ENCODE measurements at places on chromosomes 5 and 9.

DNA sequence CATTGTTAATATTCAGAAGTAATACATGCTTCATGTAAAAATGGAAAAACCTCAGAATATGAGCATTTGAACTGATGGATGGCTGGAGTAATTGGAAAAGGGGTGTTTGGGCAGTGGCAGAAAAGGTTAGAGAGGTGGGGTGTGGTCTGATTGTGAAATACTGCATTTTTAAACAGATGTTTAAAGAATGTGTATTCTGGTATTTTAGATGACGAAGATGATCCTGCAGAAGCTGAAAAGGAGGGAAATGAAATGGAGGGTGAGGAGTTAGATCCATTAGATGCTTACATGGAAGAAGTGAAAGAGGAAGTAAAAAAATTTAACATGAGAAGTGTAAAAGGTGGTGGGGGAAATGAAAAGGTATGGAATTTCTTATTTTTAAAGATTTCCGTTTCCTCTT, 18.8 kb downstream of the DDX46 start:
- no peak for DNase-seq

DNA sequence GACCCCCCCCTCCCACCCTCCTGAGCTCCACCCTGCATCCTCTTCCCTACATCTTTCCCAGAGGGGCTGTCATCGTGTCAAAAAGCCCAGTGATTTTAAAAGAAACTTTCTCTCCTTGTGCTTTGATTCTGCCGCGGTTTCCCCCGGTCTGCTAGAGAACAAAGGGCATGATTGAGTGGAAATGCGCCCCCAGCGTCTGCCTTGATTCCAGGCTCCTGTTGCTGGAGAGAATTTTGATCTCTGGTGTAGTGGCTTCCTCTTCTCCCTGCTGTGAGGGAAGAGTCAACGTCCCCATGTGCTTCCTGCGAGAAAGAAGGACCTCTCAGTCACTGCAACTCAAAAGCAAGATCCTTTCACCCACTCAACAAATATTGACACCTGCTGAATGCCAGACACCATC, 61.9 kb upstream of the RAPGEF1 start:
- DNase-seq = no peak

GRCh38 chr9:2335260-2335659, 286.3 kb upstream of the VLDLR start:
- no peak for DNase-seq

GRCh38 chr9:22469928-22470544, 23.4 kb downstream of the DMRTA1 start:
- DNase-seq = peak; percentile 63

DNA sequence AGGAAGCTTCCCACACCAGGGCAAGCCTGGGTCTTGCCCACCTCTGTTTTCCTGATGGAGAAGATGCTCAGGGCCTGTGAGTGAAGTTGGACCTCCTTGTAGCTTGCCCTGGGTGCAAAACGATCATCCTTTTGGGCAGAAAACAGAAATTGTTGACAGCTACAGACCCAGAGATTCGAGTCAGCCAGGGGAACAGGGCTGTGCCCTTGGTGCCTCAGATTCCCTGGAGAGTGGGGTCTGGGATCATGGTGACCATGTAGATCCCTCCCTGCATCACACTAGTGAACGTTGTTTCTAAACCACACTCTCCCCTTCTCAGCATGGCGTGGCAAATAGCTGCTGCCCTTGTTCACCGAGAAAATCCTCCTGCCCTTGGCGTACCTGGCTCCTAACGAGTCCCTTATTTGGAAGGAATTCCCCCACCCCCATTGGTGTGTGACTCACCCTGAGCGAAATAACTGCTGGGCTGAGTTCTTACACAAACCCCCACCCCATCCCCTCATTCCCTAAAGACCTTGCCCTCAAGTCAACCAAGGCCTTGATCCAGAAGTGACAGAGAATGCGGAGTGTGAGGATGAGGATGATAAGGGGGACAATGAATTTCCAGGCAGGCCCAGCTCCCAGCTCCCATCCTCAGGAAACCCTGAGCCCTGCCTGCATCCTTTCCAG, 1.1 kb upstream of the DCANP1 start:
- no peak for DNase-seq

- DNase-seq = no peak
These were observed 19.8 kb upstream of the KCNV2 start for GRCh38 chr9:2697492-2697891.

DNA sequence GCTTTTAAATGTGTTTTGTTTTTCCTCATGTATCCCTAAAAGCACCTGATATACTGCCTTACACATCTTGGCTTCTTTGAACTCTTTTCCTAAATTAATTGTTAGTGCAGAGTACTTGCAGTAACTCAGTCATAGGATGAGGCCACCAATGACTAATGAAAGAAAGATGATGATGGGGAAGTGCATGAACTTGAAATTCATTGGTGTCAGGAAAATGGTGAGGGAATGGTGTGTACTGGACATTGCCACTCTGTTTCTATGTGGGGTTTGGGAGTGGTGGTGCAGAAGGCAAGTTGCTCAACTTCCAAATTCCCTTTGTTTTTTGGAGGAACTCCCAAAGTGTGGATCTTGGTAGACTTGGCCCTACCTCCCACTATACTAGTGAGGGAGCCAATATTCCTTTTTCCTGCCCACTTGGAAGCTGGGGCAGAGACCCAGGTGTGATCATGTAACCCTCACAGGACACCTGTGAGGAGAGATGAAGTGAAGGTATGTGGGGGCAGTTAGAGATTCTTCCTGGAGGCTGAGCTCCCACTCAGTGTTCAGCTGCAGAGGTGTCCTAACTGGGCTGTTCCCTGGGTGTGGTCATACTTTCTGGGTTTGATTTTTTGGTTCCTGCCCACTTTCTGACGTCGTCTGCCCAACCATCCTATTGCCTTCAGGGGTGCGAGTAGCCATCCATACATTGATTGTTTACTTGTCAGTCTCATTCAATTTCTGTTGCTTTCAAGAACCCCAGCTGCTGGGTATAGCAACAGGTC, 298.5 kb downstream of the MAST4 start:
- DNase-seq = peak; percentile 47

DNA sequence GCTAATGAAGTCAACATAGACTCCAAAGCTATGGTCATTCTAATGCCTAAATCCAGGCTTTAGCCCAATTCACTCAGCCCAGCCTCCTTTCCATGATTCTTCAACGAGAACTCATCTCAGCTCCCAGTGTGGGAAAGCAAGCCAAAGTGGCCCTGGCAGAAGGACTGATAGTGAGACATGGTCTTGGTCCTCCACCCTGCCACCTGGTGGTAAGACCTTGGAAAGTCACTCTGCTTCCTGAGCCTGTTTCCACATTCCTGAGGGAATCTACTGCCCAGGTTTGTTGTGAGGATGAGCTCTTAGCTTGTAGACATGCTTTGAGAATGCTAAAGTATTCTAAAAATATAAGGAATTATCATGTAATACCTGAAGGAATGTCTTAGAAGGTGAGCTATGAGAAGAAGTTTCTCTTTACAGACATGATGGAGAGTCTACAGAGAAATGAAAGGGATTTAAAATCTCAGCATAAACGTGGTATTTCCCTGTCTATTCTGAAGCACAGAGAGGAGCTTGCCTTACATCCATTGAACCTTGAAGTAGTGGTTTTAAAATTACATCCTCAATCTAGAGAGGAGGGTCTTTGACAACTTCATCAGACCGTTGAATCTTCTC, 173.5 kb downstream of the TRIM32 start:
- DNase-seq = peak; percentile 59

GRCh38 chr9:17013010-17013409, 121.8 kb upstream of the CNTLN start:
- no peak for DNase-seq

DNA sequence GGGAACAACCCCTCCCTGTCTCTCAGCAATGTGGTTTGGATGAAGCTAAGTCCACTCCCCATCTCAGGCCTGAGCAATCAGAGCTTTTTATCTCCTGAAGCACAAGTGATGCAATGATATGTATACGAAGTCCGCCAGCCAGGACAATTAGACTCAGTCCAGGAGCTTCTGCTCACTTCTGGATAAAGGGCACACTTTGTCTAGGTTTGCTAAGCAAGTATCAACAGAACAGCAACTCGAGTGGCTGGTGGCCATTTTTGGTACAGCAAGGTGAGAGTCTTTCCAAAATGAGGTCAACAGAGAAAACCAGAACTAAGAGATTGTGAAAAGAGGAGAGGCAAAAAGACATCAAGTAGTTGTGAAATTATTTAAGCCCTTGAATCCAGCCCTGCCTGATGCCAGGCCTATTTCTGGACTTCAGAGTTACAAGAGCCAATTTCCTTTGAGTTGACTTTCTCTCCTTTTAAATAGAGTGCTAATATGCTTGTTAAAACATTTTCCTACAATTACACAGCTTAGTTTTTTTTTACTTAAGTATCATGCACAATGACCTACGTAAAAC, 8.2 kb downstream of the NDUFA8 start:
- DNase-seq = no peak

- peak; percentile 96 for DNase-seq
These were observed 35.2 kb downstream of the MARVELD2 start for GRCh38 chr5:69450116-69450515.

GRCh38 chr5:149723374-149723773, 6.7 kb upstream of the PPARGC1B start:
- DNase-seq = no peak

DNA sequence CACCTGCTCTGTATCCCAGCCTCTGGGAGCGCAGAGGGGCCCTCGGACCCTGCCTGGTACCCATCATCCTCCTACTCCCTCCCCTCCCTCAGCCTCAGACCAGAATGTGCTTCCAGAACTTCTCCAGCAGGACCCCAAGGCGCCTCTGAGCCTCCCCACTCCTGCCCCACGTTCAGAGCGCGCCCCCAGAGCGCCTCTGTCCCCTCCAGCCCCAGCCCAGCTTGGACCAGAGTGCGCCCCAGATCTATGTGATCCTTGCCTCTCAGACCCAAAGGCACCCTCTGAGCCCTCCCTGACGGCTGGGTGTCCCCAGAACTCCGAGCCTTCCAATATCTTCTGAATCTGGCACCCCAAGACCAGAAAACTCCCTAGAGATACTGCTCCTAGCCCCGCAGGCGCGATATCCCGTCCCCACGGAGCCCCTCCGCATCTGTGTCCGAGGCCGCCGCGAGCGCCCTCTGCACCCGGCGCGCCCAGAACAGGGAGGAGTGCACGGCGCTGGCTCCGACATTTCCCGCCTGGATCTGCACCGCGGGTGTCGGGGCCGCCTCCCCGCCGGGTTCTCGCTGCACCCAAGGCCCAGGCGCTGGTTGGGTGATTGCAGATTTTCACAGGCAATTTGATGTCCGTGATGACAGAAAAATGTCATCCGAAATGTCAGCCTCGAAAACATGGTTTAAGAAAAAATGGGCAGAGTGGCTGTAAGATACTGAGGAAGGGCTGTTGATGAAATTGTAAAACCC, 522 bp downstream of the BHMT start:
- DNase-seq = no peak

GRCh38 chr5:111495159-111495558, 17.2 kb downstream of the STARD4 start:
- DNase-seq = no peak

- DNase-seq = no peak
These were observed 421.7 kb downstream of the AGTPBP1 start for GRCh38 chr9:85319936-85320656.

- DNase-seq = no peak
These were observed 32.3 kb downstream of the ARPC5L start for GRCh38 chr9:124894035-124894740.

GRCh38 chr9:137031904-137032640, at the start of gene FUT7:
Gene FUT7 (minus strand): TSS chr9:137032088. CDS start chr9:137031991, 97 bp downstream.
- no peak for DNase-seq

GRCh38 chr5:17235731-17236330, 18.4 kb downstream of the BASP1 start:
- DNase-seq = peak; percentile 37

DNA sequence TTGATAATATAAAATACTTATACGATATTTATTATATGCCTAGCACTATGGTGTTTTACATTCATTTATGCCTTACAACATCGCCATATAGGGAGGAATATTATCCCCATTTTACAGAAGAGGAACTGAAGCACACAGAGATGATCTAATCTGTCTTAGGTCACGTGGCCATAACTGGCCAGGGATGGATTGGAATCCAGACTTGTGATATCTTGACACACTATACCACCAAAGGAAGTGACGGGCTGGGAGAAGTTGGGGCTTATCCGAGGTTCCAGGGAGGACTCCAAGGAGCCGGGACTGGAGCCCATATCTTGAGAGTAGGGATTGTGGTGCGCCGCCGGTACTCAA, 129.8 kb downstream of the TMEM174 start:
- no peak for DNase-seq

GRCh38 chr9:14066831-14067230, 247.1 kb downstream of the NFIB start:
- no peak for DNase-seq

DNA sequence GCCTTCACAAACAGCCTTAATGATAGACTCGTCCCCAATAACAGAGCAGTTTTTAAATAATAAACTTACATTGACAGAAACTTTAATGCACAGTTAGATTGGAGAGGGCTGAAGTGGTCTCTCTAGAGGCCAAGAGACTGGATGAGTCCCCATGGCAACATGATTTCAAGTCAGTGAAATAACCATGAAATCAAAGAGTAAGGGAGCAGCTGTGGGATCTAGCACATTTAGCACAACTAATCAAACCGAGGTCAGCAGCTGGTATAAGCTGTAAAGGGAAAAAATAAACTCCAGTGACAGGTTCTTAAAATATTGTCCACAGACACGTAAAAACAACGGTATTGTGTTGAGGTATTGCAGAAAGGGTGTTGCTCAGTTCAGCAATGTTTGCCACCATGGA, 916.6 kb downstream of the DNAH5 start:
- DNase-seq = no peak

DNA sequence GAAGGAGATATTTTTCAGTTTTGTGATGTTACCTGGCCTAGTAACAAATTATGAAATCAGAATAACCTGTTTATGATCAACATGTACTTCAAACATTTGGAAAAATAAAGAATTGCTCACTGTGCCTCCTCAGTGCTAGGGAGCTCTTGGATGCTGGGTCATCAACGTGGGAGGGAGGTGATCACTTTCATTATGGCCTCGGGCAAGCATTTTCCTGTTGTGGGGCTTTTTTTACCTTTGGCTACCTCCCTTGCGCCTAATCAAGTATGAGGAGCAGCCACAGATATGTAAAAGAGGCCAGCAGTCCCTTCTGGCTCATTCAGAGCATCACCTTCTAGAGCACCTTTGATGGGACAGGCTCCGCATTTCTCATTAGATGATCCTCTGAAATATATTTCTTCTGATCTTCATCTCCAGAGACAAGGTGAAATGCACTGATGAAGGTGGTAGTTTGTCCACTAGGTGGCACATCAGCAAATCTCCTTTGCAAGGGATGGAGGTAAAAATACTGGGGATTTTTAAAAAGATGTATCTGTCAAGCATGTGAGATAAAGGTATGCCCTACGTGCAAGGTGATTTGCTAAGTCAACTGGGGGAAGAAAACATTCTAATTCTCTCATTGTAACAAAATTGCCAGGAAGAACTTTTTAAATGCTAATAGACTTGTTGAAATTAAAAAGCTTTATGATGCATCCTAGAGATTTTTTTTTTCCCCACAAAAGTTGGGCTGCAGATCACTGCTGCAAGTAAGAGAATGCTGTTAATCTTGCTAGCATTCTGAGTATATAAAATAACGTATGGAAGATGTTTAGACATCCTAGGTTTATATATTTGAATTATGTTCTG, 218.2 kb downstream of the MAST4 start:
- DNase-seq = peak; percentile 66

- DNase-seq = peak; percentile 23
These were observed 106.3 kb upstream of the SPOCK1 start for GRCh38 chr5:137605411-137605810.
